Kidney (tissue), 22 donors: ENCODE measurements at places on chromosomes 2 and 18.

DNA sequence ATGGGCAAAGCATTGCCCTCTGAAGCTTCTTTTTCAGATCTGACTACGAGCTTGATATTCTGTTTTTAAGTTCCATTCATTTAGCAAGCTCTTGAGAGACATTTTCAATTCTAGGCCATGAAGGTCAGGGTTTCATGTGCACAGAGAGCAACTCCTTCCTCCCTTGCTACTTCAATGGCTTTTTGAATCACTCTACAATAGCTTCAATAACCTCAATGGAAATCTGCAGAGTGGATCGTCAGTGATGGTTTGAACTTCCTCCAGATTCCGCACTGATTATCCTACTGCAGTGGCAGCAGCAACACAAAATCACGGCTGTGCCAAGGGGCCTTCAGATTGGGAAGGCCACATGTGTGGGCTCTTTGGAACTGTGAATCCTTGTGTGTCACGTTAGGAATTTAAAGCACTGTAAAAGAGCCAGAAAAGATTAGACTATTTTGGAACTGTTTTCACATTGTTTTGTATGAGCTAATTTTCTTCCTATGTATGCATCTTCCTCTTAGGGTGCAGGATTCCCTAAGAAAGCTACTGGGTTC, 88.4 kb upstream of the MGAT4A start:
- DNase-seq, result no peak

DNA sequence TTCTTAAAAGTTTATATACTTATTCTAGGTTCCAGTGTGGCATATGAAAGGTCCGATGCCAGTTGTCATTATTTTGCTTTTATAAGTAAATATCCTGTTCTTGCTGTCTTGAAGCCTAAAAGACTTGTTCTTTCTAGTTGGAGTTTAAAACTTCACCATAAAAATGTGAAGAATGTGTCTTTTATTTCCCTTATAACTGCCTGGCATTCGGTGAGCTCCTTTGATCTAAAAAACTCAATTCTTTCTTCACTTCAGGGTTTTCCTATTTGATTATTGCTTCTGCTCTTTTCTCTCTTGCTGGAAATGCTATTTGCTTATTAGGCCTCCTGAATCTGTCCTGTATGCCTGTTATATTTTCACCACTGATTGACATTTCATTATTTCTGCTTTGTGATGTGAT, 51.6 kb downstream of the TSPYL6 start:
- no peak for DNase-seq

GRCh38 chr2:55598056-55598795, 19.2 kb downstream of the PPP4R3B start:
- DNase-seq, result no peak

DNA sequence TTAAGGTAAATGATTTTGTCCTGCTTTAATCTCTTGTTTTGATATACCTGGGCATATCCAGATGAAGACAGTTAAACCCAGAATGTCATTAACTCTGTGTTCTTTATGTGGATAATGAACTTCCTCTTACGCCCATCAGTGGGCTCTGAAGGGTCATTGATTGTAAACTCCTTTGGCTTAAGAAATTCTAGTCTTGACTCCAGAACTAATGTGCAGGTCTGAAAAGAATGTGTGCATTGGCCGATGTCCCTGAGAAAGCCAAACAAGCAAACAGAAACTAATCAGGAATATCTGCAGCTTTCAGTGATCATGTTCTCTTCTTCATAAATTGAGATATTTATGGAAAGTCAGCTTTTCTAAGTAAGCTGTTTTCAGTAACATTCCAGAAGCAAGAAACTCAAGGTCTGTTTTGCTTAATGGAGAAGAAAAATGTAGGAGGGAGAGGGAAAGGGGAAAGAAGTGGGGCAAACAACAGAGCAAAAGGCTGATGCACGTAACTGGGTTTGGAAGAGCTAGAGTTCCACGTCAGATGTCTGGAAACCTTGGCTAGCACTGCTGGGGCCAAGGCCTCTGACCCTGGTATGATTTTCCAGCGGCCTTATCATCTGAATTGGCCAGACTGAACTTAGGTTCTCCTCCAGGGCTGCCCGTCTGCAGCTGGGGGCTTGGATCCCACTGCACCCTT, 61.3 kb upstream of the FHL2 start:
- no peak for DNase-seq

DNA sequence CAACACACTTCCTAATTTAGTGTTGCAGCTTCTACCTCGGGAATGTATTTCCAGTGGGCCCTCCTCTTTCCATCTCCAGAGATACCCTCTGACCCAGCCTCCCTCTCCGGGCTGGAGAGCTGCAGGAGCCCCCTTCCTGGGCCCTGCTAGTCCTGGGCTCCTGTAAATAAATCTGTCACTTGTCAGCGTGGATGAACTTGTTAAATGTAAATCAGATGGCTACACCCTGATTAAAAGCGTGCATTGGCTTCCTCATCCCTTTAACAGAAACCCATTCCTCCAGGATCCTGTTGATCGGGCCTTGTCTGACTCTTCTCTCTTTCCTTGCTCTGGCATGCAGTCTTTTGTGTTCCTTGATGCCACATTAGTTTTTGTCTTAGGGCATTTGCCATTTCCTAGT, 2.4 kb downstream of the ZNF236 start:
- DNase-seq, result no peak

DNA sequence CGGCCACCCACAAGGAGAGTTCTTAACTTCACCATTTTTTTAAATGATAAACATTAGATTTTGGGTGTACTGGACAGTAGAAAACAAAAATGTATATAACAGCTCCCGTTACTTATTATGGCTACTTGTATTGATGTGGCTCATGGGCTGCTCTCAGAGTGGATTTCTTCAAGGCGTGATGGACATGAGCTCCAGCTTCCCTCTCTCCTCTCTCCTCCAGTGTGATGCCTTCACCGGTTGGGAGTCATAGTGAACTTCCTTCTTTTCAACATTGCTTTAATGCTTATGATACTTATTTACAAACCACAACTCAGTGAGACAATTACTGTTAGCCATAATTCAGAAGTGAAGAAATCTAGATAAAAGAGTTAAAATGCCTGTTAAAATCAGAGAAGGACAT, 515.2 kb downstream of the RNF144A start:
- DNase-seq, result no peak

GRCh38 chr18:8468191-8468590, 141.0 kb upstream of the RAB12 start:
- no peak for DNase-seq

GRCh38 chr2:157785866-157786662, 90.1 kb downstream of the ACVR1 start:
- DNase-seq, result no peak

DNA sequence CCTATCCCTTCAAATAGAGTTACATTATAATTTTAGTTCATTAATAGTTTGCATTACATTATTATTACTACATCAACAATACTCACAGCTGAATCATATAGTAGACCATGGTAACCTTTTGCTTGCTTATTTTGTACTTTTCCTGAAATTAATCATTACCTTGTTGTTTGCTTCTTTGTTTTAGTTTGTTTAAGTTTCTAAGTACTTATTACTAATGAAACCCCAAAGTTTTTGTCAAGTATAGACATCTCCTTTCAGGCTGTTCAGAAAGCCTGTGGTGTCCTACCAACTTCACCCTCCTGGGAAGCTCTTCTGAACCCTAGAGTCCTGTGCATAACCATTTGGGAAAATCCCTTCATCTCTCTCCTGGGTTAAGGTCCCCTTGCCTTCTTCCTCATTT, 43.5 kb upstream of the LAPTM4A start:
- DNase-seq, result no peak

DNA sequence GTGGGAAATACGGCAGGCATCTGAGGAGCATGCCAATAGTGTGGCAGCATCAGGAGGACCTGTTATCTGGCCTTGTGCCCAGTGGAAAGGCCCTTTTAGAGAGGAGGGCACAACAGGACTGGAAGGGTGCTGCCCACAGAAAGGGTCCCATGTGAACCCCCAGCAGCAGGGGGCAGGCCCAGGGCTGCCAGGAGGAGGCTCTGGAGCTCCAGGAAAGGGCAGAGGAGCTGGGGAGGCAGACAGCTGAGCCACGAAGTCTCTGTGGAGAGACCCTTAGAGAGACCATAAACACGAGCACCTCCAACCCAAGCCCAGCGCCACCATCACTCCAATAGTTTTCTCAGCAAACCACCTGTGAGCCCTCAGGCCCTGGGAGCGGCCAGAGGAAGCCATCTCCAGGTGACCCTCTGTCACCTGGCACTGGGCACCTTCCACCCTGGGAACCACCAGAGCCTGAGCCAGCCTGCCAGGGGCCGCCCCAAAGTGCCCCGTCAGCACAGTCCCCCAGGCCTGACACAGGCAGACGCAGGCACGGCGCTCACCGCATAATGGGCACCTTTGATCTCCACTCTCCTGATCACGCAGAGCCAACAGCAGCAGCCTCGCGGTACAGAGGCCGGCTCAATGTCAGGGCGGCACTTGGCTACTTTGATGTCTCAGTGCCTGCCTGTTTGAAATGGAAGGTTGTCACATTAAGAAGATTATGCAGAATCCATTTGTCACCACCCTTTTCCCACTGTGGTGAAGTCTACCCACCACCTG, 162.5 kb upstream of the RAB6C start:
- no peak for DNase-seq

DNA sequence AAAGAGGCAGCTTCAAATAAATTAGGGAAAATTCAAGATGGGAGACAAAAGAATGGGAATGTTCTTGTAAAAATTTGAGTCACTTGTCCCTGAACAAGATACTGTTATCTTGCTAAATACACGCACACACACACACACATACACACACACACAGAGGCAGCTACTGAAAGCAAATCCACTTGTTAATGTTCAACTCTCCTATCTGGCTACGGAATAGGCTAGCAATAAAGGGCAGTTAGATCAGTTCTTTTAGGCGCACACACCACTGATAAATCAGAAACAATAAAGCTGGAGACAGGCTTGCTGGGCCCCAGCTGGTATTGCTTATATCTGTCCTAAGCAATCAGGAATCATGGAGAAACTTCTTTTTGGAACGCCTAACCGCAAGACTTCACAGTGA, 461.6 kb downstream of the BCL11A start:
- DNase-seq, result no peak

GRCh38 chr2:2472881-2473280, 141.8 kb upstream of the MYT1L start:
- no peak for DNase-seq

DNA sequence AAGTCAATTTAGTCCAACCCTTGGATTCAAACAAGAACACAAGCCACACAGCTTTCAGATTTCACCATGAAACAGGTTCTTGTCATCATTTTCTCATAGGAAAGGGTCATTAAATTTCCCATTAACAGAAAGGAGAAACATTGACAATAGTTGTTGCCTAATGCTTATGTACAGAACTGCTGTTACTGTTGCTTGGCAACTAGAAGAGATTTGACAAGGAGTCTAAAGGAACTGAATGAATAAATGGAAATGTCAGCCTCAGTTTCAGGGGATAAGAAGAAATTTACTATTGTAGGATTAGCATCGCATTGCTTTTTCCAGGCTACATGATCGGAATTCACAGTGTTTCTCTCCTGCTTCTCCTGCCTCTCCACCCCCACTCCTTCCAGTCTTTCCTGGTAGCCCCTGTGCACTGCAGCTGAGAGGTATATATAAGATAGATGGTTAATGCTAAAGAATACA, 90.3 kb downstream of the SPATS2L start:
- peak; percentile 65 for DNase-seq

DNA sequence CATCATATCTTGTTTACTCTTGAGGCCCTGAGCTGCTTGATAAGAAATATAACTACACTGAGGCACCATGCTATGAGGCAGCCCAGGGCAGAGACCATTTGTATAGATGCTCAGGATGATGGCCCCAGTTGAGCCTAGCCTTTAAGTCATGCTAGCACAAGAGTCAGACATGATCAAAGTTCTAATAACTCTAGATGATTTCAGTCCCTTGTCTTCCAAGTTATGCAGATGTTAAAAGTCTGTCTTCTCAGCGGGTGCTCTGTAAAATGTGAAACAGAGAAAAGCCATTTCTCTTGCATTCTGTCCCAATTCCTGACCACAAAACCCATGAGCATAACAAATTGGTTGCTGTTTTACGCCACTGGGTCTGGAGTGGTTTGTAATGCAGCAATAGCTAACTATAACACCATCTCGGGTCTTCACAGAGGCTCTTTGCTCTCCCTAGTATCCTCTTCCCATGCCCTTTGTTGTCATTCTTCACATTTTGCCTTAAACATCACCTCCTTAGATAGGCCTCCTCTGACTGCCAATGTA, 49.6 kb downstream of the NXPH2 start:
- DNase-seq, result no peak

DNA sequence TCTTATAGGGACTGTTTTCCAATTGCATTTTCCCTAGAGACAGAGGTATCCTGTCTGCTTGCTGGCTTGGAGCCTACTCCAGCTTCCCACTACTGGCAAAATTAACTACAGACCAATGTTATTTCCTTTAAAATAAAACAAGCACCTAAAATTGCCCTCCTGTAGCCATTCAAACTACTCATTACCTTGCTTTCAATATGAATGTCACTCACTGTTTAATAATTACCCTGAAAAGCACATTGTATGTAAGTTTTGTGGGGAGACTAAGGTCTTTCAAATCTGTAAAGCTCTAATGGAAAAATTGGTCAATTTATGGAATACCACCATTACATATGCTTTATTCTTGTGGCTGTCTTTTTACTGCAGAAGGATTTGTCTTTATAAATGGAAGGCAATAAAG, 87.3 kb downstream of the DOCK10 start:
- DNase-seq, result no peak

DNA sequence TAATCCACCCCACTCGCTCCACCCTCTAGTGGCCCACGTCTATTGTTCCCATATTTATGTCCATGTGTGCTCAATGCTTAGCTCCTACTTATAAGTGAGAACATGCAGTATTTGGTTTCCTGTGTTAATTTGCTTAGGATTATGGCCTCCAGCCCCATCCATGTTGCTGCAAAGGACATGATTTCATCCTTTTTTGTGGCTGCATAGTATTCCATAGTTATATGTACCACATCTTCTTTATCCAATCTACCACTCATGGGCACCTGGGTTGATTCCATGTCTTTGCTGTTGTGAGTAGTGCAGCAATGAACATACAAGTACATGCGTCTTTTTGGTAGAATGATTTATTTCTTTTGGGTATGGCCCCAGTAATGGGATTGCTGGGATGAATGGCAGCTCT, 319.9 kb downstream of the DYSF start:
- DNase-seq, result no peak
